Small intestine (tissue), 16 donors: ENCODE measurements at places on chromosomes 5 and 9. TPM values are rescaled to one million over a fixed set of nuclear protein-coding genes. Genes with fewer than 3 reads are reported as not detected.

- H3K27me3 ChIP-seq: no peaks in the 10 kb centered on the region
- H3K27ac ChIP-seq: no peak overlapping the region
- no peaks in the 10 kb centered on the region for H3K36me3 ChIP-seq
- H3K4me3 ChIP-seq: no peak overlapping the region
Observed at GRCh38 chr5:131005963-131006684, 158.9 kb downstream of the HINT1 start.

GRCh38 chr5:96972599-96973334, 36.9 kb downstream of the LNPEP start:
- no peak overlapping the region for H3K4me3 ChIP-seq
- H3K4me1 ChIP-seq: peaks cover 13% of the 10 kb centered on the region
- DNase-seq: no peak
- H3K36me3 ChIP-seq: no peaks in the 10 kb centered on the region
- H3K27me3 ChIP-seq: no peaks in the 10 kb centered on the region
- no peak overlapping the region for H3K27ac ChIP-seq

DNA sequence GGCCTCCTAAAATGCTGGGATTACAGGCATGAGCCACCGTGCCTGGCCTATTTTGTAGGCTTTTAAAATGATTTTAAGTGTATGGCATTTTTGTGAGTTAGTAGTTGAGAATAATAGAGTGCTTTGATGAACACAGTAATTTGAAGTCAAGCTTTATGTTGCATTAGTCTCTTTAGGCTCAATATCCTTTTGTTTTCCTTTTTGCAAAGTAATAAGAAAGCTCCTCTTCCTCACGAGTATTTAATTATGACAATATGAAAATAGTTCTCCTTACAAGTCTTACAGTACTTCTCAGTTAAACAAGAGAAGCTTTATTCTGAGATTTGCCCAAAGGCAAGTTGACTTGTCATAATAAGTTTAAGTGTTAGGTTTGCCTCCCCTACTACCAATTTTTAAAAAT, 69.0 kb downstream of the TJP2 start:
- peaks cover 2% of the 10 kb centered on the region for H3K36me3 ChIP-seq
- no peak for DNase-seq
- no peak overlapping the region for H3K4me3 ChIP-seq
- H3K27me3 ChIP-seq: no peaks in the 10 kb centered on the region
- no peaks in the 10 kb centered on the region for H3K4me1 ChIP-seq

SH2D3C gene
- 3.8 TPM for polyA plus RNA-seq

GRCh38 chr9:88537761-88538091, 2.7 kb downstream of the NXNL2 start:
- no peak overlapping the region for H3K4me3 ChIP-seq
- peaks cover 4% of the 10 kb centered on the region for H3K27me3 ChIP-seq
- peaks cover 2% of the 10 kb centered on the region for H3K4me1 ChIP-seq
- no peak overlapping the region for H3K27ac ChIP-seq
- H3K36me3 ChIP-seq: no peaks in the 10 kb centered on the region

DNA sequence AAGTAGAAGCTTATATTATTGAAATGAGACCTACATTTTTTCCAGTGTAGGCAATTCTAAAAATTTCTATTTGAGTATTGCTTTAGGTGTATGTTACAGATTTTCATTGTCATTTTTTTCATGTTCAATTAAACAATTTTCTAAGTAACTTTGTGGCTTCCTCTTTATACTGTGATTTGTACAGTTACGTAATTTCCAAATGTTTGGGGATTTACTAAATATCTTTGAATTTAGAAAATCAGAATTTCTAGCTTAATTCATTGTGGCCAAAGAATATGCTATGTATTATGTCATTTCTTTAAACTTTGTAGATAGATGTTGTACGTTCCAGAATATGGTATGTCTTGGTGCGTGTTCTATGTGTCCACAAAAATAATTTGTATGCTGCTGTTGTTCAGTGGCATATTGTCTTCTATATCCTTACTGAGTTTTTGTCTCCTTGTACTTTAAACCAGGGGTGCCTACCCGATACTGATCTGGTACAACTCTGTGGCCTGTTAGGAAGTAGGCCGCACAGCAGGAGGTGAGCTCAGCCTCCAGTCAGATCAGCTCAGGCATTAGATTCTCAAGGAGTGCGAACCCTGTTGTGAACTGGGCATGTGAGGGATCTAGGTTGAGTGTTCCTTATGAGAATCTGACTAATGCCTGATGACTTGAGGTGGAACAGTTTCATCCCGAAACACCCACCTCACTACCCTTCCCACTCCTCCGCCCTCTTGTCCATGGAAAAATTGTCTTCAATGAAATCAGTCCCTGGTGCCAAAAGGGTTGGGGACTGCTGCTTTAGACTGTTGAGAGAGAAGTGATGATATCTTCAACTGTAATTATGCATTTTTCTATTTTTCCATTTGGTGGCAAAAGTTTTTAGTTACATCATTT, 63.5 kb downstream of the UBE2R2 start:
- H3K4me3 ChIP-seq: no peak overlapping the region
- H3K36me3 ChIP-seq: no peaks in the 10 kb centered on the region
- H3K27me3 ChIP-seq: no peaks in the 10 kb centered on the region
- no peak overlapping the region for H3K27ac ChIP-seq

LRRC19 gene
- polyA plus RNA-seq: 15.1 TPM

DNA sequence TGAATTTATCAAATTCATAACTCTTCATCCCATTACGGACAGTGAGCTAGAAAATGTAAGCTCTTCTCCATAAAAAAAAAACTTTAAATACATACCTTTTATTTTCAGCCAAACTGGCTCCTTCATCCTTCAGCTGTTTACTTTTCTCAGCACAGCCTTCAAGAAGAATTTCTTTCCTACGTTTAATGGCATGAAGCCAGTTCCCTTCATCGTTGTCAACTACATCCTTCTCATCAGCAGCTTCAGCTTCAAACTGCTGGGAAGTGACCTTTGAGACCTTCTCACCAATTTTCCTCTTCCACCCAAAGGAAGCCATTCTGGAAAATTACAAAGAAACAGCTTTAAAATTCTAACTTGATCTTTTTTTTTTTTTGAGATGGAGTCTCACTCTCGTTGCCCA, 9.1 kb downstream of the TTC33 start:
- no peaks in the 10 kb centered on the region for H3K27me3 ChIP-seq
- H3K36me3 ChIP-seq: peaks cover 4% of the 10 kb centered on the region

DNA sequence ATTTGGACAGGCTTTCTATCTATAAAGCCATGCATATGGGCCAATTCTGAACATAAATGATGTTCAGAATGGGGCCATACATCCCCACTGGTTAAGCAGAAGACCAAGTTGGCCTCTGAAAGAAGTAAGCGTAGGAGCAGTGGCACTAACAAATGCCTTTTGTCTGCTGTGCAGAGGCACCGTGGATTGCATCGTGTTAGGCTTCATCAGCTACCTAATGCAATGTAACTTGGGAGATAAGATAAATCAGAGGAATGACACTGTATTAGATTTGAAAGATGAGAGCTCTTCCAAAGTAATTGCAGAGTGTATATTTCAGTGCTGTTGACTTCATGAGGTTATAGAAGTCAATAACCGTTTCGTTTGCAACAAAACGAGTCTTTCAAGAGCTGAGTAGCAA, 148.1 kb downstream of the PARP8 start:
- no peak overlapping the region for H3K4me3 ChIP-seq
- no peaks in the 10 kb centered on the region for H3K27me3 ChIP-seq
- DNase-seq: no peak
- H3K27ac ChIP-seq: no peak overlapping the region

GRCh38 chr5:124239572-124239971, 506.9 kb downstream of the ZNF608 start:
- no peaks in the 10 kb centered on the region for H3K4me1 ChIP-seq
- DNase-seq: no peak
- no peak overlapping the region for H3K4me3 ChIP-seq

DNA sequence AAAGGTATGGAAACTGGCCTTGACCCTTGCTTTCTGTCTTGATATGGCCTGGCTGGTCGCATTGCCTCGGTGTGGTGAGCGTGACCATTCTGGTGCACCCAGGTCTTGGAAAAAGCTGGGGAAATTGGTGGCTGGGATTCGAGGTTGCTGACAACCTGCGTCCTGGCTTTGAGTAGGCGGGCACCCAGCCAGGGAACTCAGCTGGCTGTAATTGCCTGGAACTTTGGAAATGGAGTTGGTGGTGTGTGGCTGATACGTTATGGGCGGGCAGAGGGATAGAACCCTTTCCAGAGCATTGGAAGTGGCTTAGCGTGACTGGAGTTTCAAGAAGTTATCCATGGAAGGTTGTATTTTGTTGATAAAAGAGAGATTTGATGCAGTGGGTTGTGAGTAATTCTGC, 35.2 kb downstream of the KCNMB1 start:
- no peak overlapping the region for H3K27ac ChIP-seq
- no peaks in the 10 kb centered on the region for H3K4me1 ChIP-seq
- no peaks in the 10 kb centered on the region for H3K27me3 ChIP-seq
- no peaks in the 10 kb centered on the region for H3K36me3 ChIP-seq
- DNase-seq: no peak
- no peak overlapping the region for H3K4me3 ChIP-seq

DNA sequence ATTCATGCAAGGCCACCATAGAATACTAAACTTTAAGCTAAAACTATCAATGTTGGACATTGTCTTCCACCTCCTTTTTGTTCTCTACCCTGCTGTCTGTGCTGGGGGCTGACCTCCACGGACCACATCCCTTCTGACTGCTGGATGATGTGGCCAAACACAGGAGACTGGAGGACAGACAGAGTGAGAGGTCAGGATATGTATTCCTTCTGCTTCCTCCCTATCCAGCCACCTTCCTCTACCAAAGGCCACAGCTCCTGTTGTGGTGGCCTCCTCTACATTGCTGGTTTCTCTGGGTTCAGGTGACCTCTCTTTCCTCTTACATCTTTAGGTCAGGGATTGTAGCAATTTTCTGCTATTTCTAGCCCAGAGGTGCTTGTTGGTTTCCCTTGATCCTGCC, 148.1 kb downstream of the ACTBL2 start:
- H3K27me3 ChIP-seq: no peaks in the 10 kb centered on the region
- DNase-seq: no peak
- no peak overlapping the region for H3K4me3 ChIP-seq

DNA sequence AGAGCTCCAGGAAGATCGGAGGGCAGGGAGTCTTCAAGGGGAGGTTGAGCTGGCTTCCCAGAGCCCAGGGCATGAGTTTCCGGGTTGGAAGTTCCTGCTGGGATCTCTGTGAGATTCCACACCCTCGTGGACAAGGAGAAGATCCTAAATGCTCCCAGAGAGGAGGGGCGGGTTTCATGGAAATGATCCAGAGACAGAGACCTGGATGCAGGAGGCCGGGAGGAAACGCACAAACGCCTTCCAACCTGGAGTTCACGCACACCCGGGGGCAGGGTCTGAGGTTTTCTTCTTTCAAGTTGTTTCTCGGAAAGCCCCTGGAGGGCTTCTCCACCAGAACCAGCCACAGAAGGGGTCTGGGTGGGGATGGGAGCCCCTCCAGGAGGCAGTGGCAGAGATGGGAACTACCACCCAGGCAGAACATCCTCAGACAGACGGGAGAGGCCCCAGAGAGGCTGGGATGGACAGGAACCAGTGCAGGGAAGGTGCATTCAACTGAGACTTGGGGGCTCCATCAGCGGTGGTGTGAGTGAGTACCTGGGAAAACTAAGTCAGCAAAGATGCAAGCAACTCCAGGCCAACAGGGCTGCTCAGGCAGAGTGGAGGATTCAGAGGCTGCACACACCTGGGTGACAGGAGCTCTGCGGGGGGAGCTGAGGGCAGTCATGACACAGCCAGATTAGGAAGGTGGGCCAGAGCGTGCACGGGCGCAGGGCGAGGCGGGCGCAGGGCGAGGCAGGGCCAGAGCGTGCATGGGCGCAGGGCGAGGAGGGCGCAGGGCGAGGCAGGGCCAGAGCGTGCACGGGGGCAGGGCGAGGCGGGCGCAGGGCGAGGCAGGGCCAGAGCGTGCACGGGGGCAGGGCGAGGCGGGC, 52.1 kb upstream of the EXOC3 start:
- H3K27me3 ChIP-seq: no peaks in the 10 kb centered on the region
- H3K27ac ChIP-seq: no peak overlapping the region
- no peak overlapping the region for H3K4me3 ChIP-seq
- H3K4me1 ChIP-seq: no peaks in the 10 kb centered on the region
- DNase-seq: peak; percentile 47

MUSK gene
- polyA plus RNA-seq: 1.9 TPM

DNA sequence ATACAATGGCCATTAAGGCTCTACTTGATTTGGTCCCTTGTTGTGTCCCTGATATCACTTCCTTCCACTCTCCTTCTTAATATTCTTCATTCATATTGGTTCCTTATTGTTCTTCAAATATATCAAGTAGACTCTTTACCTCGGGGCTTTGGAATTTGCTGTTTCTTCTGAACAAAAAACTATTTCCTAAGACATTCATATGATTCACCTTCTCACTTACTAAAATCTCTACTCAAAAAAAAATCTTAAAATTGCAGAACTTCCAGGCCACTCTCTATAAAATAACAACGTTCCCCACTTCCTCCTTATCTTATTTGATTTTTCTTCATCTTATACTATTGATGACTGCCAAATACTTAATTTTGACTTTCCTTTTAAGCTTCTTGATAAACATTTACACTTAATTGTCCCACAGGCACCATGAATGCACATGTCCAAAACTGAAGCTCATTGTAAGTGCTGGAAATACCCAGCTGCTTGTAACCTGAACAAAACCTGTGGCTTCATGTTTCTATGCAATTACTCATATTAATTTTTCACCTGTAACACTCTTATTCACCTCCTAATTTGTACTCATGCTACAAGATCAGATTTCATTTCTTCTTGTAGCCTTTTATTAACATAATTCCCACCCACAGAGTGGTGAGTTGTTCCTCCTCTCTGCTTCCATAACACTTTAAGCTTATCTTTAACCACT, 58.4 kb upstream of the NUDT12 start:
- no peak for DNase-seq
- H3K27ac ChIP-seq: no peak overlapping the region

GRIA1 gene
- polyA plus RNA-seq: not detected

FBP2 gene
- polyA plus RNA-seq: not detected

GRCh38 chr5:126970517-126971017, 59.8 kb downstream of the MARCHF3 start:
- H3K27me3 ChIP-seq: no peaks in the 10 kb centered on the region
- H3K4me1 ChIP-seq: peaks cover 6% of the 10 kb centered on the region
- DNase-seq: no peak
- no peaks in the 10 kb centered on the region for H3K36me3 ChIP-seq
- H3K4me3 ChIP-seq: no peak overlapping the region

GRCh38 chr9:117622347-117622746, 81.9 kb upstream of the TLR4 start:
- no peaks in the 10 kb centered on the region for H3K4me1 ChIP-seq
- DNase-seq: no peak
- H3K36me3 ChIP-seq: no peaks in the 10 kb centered on the region
- no peak overlapping the region for H3K27ac ChIP-seq
- no peaks in the 10 kb centered on the region for H3K27me3 ChIP-seq
- no peak overlapping the region for H3K4me3 ChIP-seq

GRCh38 chr9:133396952-133397351, 20.8 kb downstream of the STKLD1 start:
- peak; percentile 28 for DNase-seq
- no peak overlapping the region for H3K27ac ChIP-seq
- H3K4me3 ChIP-seq: no peak overlapping the region
- H3K27me3 ChIP-seq: no peaks in the 10 kb centered on the region
- peaks cover 14% of the 10 kb centered on the region for H3K36me3 ChIP-seq
